Osteoblast (primary cell): ENCODE measurements at places on chromosomes 2 and 18. TPM values are rescaled to one million over a fixed set of nuclear protein-coding genes. Genes with fewer than 3 reads are reported as not detected.

Gene DNAJC5G
- not detected in 2 replicates for total RNA-seq

Gene ZNF521
- total RNA-seq, result 27.5 and 33.6 TPM in 2 replicates

Gene CCNT2
- 26.2 and 26.8 TPM in 2 replicates for total RNA-seq

Gene MC2R
- total RNA-seq, result not detected in 2 replicates

Gene TMEM37
- 1.1 and 1.2 TPM in 2 replicates for total RNA-seq

Gene LOXL3
- total RNA-seq, result 64.8 and 97.4 TPM in 2 replicates

Gene VIT
- total RNA-seq, result 27.7 and 31.1 TPM in 2 replicates

Gene DRC1
- total RNA-seq, result under 0.01 and 0.36 TPM in 2 replicates

Gene SAG
- total RNA-seq, result not detected in 2 replicates

GRCh38 chr18:80196528-80197320, 50.6 kb downstream of the PARD6G start:
- DNase-seq, result peak; percentile 74
- H3K27me3 ChIP-seq, result peaks cover 9% of the 10 kb centered on the region
- H3K36me3 ChIP-seq, result no peaks in the 10 kb centered on the region
- H3K27ac ChIP-seq, result no peak overlapping the region
- H3K4me3 ChIP-seq, result no peak overlapping the region

DNA sequence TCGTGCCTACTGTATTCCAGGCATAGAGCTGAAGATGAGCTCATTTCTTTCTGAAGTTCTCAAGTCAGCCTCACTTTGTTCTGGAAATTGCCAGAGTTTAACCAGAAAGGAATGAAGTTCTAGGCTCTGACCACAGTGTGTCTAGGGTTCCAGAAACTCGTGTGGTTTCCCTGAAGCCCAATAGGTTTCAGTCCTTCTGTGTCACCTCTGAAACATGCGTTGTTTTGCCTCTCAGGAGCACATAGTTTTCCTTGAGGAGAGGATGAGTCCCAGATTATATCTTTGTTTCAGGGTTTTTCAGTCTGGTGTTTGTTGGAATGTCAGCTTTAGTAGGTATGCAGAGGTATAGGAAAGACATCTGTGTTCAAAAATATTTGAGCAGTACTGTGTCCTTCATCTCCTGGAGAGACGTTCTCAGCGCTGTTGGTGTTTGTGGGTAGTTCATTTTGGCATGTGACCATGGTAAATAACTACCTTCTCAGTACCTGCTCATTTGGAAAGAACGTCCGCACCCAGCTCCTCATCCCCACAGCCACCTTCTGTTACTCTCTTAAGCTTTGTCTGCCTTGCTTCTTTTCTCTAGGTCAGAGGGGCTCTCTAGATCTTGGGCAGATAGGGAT, 56.6 kb downstream of the RALBP1 start:
- peak; percentile 49 for DNase-seq
- H3K27me3 ChIP-seq, result no peaks in the 10 kb centered on the region
- H3K4me3 ChIP-seq, result no peak overlapping the region
- no peak overlapping the region for H3K27ac ChIP-seq
- H3K36me3 ChIP-seq, result peaks cover 50% of the 10 kb centered on the region

GRCh38 chr2:237876532-237876931, 17.1 kb downstream of the RAMP1 start:
- no peaks in the 10 kb centered on the region for H3K36me3 ChIP-seq
- no peak overlapping the region for H3K27ac ChIP-seq
- no peak for DNase-seq
- H3K27me3 ChIP-seq, result no peaks in the 10 kb centered on the region

DNA sequence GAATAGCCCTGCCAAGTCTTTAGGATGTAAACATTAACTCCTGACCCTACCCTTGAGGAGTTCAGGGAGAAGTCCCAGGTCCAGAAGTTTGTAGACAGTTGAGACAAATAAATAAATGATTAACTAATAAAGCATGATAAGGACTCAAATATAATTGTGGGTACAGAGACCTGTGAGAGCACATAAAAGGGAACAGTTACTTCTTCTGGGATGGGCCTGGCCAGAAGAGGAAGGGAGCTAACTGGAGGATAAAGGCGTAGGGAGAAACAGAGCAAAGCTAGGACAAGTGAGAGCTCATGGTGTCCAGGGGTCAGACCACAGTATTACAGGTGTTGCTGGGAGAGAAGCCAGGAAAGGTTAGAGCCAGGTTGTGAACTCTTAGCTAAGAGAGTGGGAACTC, 3.0 kb downstream of the LCLAT1 start:
- no peak for DNase-seq
- H3K27ac ChIP-seq, result no peak overlapping the region
- H3K27me3 ChIP-seq, result no peaks in the 10 kb centered on the region
- no peaks in the 10 kb centered on the region for H3K36me3 ChIP-seq

GRCh38 chr18:35118641-35119040, 77.4 kb downstream of the MAPRE2 start:
- H3K36me3 ChIP-seq, result no peaks in the 10 kb centered on the region
- no peak overlapping the region for H3K27ac ChIP-seq
- H3K4me3 ChIP-seq, result no peak overlapping the region
- no peaks in the 10 kb centered on the region for H3K27me3 ChIP-seq
- peaks cover 15% of the 10 kb centered on the region for H3K4me1 ChIP-seq

DNA sequence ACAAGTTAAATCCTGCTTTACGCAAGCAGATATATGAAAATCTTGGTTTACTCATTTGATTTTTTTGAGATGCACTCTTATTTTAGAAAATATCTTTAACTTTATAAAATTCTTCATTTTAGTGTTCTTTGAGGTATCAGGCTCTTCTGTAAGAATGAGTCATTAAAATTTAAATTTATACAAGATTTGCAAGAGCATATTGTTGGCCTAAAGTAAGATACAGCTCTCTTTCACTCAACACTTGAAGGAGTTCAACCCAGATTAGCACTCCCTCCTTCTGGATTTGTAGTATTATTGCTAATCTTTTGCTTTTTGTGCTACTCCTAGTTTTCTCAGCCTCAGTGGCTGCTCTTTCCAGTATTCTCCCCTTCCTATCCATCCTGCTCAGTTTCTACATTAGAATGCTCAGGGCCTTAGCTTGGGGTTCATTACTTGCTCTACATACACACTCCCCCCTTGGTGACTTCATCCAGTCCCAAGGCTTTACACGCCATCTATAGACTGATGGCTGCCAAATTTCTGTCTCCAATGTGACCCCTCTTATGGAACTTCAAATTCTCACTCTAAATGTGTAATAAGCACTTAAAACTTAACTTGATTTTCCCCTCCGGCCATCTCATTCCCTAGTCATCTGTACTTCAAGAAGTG, 425.3 kb upstream of the FANCL start:
- no peak overlapping the region for H3K4me3 ChIP-seq
- H3K27me3 ChIP-seq, result no peaks in the 10 kb centered on the region
- no peaks in the 10 kb centered on the region for H3K4me1 ChIP-seq
- H3K36me3 ChIP-seq, result no peaks in the 10 kb centered on the region
- H3K27ac ChIP-seq, result no peak overlapping the region

DNA sequence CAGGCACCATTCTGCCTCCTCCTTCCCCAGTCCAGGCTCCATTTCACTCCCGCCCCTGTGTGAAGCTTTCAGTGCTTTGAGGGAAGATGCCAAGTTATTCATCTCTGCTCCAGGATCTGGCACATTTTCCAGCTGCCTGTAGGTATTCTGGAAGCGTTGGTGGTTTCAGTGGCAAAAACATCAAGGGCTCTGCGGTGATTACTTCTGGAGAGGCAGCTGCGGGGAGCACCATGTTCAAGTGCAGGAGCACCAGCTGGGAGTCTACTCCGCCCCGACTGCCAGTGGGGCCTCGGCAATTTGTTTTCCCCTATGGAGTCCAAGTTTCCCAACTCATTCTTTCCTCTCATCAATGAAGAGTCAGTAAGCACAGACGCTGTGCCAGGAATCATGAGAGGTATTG, 211.7 kb downstream of the CLIP4 start:
- no peaks in the 10 kb centered on the region for H3K27me3 ChIP-seq
- H3K27ac ChIP-seq, result no peak overlapping the region
- H3K36me3 ChIP-seq, result no peaks in the 10 kb centered on the region
- no peaks in the 10 kb centered on the region for H3K4me1 ChIP-seq
- no peak overlapping the region for H3K4me3 ChIP-seq
- no peak for DNase-seq

DNA sequence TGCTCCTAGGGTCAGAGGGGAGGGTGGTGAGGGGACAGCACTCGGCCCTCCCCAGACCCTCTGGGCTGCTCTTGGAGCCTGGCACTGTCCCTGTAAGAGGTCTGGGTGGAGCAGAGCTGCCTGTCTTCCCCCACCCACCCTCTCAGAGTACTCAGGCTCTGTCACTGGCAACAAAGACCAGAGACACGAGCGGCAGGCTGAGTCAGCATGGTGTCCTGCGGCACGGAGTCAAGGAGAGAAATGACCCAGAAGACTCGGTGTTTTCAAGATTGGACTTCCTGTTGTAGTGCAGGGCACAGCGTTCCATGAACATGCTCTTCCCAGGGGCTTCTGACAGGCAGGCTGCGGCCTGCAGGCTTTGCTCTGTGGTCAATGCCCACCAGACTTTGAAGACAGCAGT, 19.9 kb downstream of the SIGLEC15 start:
- H3K27ac ChIP-seq, result no peak overlapping the region
- H3K4me3 ChIP-seq, result no peak overlapping the region
- peaks cover 4% of the 10 kb centered on the region for H3K4me1 ChIP-seq
- DNase-seq, result no peak
- H3K36me3 ChIP-seq, result peaks cover 25% of the 10 kb centered on the region

DNA sequence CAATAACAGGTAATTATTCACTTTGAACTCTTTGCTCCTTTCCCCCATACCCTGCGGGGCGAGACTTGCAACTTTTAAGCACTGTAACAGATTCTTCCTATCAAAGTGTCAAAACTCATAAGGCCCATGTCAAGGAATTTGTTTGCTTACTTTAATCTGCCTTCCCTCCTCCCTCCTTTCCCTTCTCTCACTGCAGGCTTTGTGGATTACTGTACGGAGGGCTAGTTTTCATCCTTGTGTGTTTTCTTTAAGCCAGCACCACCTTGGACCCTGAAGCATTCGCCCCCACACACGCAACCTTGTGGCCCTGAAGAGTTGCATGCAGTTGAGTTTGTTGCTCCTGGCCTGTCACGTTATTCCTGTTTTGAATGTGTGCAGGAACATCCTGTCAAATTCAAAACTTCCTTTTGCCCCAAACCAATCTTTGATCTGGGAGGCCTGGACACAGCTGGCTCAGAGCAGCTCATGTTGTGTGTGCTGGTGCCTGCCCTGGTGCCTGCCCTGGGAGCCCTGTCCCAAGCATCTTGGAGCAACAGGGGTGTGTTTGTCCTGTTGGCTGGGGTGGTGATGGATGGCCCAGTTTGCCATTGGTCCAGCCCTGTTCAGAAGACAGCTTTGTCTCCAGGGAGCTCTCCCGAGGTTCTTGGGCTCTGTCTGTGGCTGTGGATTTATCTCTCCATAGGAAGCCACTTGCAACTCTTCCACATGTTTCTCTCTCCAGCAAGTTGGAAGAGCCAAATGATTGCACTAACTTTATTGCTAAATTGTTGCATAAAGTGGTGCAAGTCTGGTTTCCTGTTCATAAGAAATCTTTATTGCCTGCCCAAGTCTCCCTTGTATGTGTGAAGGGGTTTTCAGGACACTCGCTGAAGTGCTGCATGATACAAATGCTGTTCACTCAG, 199.6 kb downstream of the VAPA start:
- H3K27me3 ChIP-seq, result peaks cover 23% of the 10 kb centered on the region
- DNase-seq, result no peak
- no peaks in the 10 kb centered on the region for H3K36me3 ChIP-seq
- H3K4me1 ChIP-seq, result no peaks in the 10 kb centered on the region
- H3K4me3 ChIP-seq, result no peak overlapping the region

DNA sequence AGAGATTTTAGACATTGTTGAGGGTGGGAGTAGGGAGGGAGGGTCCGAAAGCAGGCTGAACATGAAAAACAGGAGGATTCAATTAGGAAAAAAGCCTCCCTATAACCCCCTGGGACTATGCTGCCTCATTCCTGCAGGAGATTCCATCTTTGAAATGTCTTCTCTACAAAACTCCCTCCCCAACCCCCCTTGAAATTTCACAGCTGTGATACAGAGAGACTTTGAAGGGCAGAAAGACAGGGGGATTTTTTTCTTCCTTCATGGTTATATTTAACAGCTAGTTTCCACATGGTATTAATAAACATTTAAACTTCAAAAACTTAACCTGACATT, 57.6 kb downstream of the TRIB2 start:
- no peak for DNase-seq
- no peaks in the 10 kb centered on the region for H3K36me3 ChIP-seq
- no peaks in the 10 kb centered on the region for H3K27me3 ChIP-seq

DNA sequence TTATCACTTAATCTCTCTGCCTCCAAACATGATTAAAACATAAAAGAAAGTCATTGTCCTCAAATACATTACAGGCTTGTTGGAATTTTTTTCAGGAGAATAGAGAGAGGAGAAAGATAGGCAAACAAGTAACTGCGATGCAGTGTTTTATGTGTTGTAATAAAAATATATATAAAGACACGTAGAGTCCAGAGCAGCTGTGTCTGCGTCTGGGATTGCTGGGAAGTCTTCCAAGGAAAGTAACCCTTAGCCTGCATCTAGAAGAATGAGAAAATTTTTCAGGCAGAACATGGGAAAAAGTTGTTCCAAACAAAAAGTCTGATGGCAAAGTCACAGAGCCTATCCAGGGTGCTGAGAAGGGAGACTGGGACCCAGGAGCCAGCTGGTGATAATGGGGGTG, 91.8 kb upstream of the ST6GAL2 start:
- peaks cover 23% of the 10 kb centered on the region for H3K4me1 ChIP-seq
- peak; percentile 36 for DNase-seq
- no peaks in the 10 kb centered on the region for H3K36me3 ChIP-seq
- H3K27me3 ChIP-seq, result no peaks in the 10 kb centered on the region
- no peak overlapping the region for H3K4me3 ChIP-seq

- no peaks in the 10 kb centered on the region for H3K4me1 ChIP-seq
- no peaks in the 10 kb centered on the region for H3K27me3 ChIP-seq
- peak; percentile 76 for DNase-seq
- no peak overlapping the region for H3K4me3 ChIP-seq
- no peak overlapping the region for H3K27ac ChIP-seq
These were observed 128.7 kb downstream of the NFATC1 start for GRCh38 chr18:79524181-79525078.

DNA sequence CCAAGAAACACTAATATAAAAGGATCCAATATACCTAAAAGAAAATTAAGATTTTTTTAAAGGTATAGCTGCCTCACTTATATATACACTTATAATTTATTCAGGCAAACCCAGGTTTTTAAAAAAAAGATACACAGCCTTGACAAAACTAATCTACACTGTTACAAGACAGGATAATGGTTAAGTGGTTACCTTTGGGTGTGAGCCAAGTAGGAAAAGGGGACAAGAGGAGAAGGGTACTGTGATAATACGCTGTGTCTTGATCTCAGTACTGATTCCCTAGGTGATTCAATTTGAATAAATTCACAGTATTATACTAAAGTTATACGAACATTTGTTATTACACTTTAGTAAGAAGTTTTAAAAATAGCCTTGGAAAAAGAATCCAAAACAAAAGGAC, 30.6 kb downstream of the KLHL41 start:
- no peak overlapping the region for H3K27ac ChIP-seq
- no peak for DNase-seq
- H3K4me1 ChIP-seq, result no peaks in the 10 kb centered on the region
- H3K4me3 ChIP-seq, result no peak overlapping the region

GRCh38 chr18:44805176-44805575, 124.5 kb downstream of the SETBP1 start:
- H3K4me1 ChIP-seq, result no peaks in the 10 kb centered on the region
- H3K27ac ChIP-seq, result no peak overlapping the region
- H3K4me3 ChIP-seq, result no peak overlapping the region
- DNase-seq, result no peak
- H3K27me3 ChIP-seq, result no peaks in the 10 kb centered on the region
